ENCODE measurements at places on chromosomes 2 and 18. TPM values are rescaled to one million over a fixed set of nuclear protein-coding genes. Genes with fewer than 3 reads are reported as not detected.

TUBA3E gene
- total RNA-seq = not detected

RTP5 gene
- not detected for total RNA-seq

COL4A3 gene
- total RNA-seq = 0.38 TPM

ANKRD39 gene
- 4.9 TPM for total RNA-seq

IGFBP5 gene
- 8.2 TPM for total RNA-seq

FRZB gene
- 0.69 TPM for total RNA-seq

ALPG gene
- not detected for total RNA-seq

MYCN gene
- 0.09 TPM for total RNA-seq

CYTIP gene
- total RNA-seq = 4.5 TPM

All from pancreas (tissue), 10 donors.